ENCODE measurements at places on chromosomes 1 and 21.

DNA sequence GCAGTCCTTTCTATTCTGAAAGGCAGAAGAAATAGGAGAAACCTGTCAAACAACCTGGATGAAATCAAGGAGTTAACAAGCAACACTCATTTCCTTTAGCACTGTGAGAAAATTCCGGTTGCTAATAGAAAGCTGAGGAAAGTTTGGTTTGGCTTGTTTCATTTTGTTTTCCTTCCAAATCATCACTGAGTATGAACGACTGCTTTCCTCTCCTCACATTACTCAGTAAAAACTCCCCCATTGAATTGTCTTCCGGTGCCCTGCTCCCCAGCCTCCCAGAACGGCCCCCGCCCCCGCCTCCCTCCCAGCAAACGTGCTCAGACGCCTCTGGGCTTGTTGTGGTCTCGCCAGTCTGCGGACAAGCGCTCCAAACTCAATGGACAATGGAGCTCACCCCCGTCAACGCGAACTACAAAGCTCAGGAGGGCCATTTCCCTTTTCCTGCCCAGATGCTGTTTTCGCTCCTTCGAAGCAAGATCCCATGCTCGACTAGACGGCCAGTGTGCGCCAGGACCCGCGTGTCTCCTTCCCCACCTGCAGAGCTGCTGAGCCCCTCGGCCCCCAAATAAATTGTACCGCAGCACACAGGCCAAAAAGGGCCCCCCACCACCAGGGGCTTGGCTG lies 747 bp downstream of the STX6 start:
- DNase-seq, result peak; percentile 62

GRCh38 chr1:163085904-163086268 lies 16.7 kb downstream of the RGS4 start:
- no peak for DNase-seq

DNA sequence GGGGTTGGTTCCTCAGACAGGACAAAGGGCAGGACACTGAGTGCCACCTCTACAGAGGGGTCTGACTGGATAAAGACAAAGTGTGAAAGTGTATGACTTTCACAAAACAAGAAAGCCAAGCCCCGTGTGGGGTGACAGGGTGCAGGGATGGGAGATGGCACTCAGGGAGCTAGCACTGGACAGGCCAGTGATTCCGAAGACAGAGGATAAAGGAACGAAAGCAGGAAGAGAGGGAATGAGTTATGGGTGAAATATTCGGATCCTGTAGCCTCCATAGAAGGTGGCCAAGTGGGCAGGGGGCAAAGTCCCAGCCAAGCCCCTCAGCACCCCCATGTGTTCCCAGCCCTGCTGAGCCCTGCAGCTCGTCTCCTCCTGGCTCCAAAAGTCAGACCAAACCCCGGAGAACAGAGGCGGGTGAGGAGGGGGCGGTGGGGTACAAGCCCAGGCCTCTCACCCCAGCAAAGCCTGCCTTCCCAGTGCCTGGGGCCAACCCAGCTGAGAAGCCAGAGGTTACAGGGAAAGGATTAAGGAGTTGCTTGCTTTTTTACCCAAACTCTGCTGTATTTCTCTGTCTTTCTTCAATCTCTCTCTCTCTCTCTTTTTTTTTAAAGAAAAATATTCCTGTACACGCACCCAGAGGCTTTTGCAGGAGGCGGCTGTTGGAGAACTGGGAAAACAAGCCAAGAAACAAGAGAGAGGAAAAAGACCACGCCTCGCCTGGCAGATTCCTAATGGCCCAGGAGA lies 14.0 kb upstream of the WASF2 start:
- peak; percentile 62 for DNase-seq

DNA sequence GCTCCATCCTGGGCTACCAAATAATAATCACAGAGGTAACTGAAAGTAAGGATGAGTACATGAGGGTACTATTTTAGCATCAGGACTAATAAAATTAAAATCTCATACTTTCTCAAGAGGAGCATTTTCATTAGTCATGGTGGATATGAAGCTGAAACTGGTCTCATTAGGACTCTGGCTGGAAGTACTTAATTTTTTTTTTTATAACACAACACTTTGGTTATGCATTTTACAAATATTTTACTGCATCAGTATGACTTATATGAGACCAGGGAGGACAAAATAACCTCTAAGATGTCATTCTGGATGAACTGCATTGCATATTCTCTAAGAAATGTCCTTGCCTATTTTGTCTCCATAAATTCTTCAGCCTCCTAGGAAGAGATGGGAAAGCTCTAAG lies 290.9 kb downstream of the HLX start:
- no peak for DNase-seq

GRCh38 chr1:56068908-56069307 lies 510.5 kb downstream of the PLPP3 start:
- no peak for DNase-seq

DNA sequence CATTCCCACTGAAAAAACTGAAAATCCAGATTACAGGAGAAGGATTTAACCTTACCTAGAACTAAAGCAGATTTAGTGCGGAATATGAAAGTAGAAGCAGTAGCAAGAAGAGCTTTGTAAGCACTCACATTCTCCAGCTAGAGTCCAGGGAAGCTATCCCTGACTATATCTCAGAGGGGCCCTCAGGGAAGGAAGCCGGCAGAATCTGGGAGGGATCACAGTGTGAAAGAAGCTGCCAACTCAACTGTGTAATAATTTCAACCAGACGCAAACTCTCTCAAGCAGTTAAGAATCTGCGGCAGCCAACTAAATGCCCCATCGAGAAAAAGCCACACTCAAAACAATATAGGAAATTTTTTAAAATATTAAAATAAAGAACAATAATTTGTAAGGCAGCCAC lies 163.8 kb downstream of the EIF4G3 start:
- DNase-seq, result no peak

All from pons (tissue), 1 donor.